ENCODE measurements at places on chromosomes 2 and 18. TPM values are rescaled to one million over a fixed set of nuclear protein-coding genes. Genes with fewer than 3 reads are reported as not detected.

Gene RNF152
- 26.7 TPM for total RNA-seq

Gene TFPI
- total RNA-seq, result 182 TPM

- DNase-seq, result no peak
Measured at GRCh38 chr2:105629634-105630033, 115.1 kb upstream of the NCK2 start.

GRCh38 chr2:232567721-232568120, 17.2 kb downstream of the EIF4E2 start:
- DNase-seq, result no peak

- DNase-seq, result no peak
Measured at GRCh38 chr2:68537011-68537410, 69.6 kb downstream of the APLF start.

GRCh38 chr2:31318361-31319336, 84.7 kb downstream of the EHD3 start:
- DNase-seq, result no peak

DNA sequence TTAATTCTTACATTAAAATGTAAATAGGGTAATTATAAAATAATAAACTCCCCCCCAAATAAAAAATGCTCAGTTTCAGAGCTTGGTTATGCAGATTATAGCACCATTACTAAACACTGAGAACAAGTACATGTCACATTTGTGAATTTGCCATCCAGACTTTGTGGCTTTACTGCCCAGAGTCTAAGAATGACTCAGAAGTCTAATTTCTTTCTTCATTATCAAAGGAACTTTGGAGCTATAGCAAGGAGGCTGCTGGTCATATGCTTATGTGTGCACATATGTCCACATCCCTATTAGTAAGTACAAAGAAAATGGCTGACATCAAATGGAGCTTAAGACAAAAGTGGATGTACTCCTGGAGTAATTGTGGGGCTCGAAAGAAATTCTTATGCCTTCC, 248.5 kb upstream of the SESTD1 start:
- DNase-seq, result no peak

DNA sequence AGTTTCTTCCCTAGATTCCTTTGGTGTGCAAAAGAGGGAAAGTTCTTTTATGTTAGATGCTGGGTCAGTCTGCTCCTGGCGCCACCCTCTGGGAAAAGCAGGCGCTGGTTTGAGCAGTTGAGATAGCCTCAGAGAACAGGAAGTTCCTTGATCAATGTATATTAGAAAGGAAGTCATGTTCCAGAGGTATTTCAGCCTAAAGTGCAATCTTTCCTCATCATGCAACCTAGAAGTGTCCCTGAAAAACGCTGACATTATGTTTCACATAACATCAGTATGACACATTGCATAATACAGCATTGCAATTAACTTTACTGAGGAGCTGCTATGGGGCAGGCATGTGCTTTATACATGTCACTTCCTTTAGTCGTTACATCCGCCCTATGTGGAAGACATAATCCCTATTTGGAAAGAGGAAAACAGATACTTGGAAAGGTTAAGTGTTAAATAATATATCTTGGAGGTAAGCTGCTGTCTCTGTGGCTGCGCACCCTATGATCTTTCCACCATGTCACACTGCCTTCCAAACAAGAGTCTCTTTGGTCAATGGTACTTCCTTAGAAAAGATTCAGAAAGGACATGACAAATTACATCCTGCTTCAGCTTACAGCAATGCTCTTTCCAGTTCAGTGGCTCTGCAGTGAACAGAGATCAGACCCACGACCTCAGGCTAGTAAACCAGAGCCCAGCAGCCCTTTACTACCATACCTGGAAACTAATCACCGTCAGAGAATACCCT, 369.7 kb downstream of the RAD51AP2 start:
- DNase-seq, result no peak

GRCh38 chr2:28395334-28396061, 2.8 kb downstream of the FOSL2 start:
- no peak for DNase-seq

DNA sequence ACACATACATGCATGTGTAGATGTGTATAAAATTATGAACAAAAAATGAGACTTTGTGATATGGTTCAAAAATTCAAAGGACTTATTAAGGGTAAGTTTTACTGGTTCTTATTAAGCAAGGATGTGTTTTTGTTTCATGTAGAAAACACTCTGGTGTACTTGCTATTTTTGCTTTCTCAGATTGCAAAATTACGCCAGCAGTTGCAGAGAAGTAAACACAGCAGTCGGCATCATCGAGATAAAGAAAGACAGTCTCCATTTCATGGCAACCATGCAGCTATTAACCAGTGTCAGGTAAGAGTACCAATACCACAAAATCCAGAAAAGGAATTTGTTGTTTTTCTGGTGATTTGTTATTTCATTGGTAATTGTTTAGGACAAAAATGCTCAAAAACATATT, 91.3 kb downstream of the FAM117B start:
- no peak for DNase-seq

DNA sequence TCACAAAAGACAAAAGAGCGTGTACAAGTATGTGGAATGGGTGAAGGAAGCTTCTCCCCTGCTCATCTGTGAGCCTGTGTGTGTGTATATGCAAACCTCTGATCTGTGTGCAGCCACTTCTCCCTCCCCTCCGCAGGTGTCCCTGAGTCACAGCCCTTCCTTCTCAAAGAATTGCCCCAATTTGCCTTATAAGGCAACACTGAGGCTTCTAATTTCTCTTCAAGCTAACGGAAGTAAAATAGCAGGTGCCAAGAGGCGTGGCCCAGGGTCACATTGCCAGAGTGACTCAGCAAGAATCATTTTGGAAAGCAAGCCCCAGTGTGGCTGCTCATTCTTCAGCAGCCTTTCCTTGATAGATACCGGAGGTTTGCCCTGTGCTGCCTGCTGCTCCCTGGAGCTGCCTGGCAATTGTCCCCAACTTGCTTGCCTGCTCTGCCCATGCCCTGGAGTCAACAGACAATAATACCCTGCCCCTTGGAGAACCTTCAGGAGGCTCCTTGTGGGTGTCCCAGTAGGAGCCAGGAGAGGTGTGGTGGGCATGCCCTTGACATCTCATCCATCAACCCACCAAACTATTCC, 37.3 kb upstream of the BMP10 start:
- DNase-seq, result peak; percentile 77

- DNase-seq, result no peak
Measured at GRCh38 chr18:40168026-40168425, 1787.0 kb upstream of the PIK3C3 start.
